ENCODE measurements at places on chromosomes 2 and 18.

GRCh38 chr2:165618806-165619205, 149.3 kb downstream of the CSRNP3 start:
- DNase-seq, result no peak

DNA sequence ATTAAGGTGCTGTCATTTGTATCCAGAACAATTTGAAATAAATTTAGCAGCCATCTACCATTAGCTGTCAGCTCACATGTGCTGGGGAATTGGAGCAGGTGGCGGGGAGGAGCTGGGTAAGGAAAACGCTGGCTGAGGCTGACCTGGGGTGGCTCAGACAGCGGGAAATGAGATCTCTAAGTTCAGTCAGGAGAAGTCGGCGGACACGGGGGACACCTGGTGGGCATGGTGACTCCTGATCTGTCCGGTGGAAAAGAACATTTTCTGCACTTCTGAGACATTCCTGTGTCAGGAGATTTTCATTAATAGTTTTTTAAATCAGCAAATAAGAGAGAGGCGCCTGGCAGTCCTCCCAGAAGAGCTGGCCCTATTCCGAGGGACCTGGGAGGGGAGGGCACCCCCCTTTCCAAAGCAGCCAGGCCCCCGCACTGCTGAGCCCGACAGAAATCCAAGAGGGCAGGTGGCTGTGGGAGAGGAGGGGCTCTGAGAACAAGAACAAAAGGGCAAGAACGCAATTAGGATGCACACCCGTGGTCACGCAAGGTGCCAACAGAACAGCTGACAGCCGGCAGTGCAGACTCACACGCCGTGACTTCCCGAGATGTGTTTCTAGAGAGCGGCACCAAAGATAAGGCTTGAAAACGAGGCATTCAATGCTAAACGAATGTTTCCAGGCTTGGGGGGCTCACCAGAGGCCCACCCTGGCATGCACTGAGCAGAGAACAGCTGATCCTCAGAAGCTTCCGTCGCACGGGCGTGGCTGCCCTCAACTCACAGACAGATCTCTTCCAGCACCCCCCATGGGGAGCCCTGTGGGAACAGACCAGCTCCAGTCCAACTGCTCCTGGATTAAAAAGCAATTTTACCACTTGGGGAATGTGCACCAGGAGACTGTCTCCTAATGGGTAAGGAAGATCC, 26.4 kb downstream of the SLC66A2 start:
- DNase-seq, result no peak

DNA sequence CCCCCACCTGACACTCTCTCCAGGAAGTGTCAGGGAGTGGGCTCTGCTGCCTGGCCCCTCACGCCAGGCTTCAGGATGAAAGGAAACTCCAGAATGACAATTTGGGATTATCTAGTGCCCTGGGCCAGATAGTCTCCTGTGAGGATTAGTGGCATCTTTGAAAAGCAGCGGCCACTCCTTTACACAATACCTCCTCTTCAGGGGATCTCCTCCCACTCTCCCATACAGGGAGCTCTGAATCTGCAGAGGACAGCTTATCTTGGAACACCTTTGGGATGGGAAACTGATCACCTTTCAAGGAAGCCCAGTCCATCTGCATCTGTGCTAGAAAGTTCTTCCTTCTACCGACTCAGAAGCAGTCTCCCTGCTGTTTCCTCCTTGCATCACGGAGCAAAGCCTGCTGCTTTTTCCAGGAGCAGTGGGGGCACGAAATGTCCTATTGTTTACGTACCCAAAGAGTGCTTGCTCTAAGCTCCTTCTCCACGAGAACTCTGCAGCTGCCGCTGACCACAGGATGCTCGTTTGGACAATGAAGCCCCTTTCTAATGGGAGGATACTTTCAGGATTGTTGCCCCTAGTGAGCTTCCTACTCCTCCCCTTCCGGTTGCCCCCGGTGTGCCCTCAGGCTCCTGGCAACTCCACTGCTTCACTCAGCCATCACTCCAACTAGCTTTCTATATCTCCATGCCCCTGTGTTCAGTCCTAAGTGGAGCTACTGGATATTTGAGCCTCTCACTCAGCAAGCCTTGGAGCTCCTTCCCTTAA, 31.5 kb downstream of the SIX3 start:
- DNase-seq, result no peak

DNA sequence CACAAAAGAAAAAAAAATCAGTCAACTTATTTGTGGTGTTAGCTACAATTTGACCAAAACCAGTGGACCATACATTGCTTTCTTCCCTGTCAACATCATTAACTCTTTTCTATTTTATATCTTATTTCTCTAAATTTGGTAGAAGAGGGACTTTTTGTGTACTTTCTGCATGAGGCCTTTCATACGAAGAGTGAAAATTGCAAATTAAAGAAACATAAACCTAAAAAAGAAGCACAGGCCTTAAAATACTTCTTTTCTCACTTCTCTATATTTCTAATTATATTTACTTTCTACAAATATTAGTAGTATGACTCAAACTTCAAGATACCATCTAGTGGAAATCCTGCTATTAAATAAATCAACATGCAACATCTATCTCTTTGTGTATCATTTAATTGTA, 1073.4 kb upstream of the ZEB2 start:
- DNase-seq, result no peak

- no peak for DNase-seq
Observed at GRCh38 chr2:28628506-28628905, 123.1 kb upstream of the PPP1CB start.

- DNase-seq, result no peak
Observed at GRCh38 chr2:207683879-207684627, 27.4 kb upstream of the CCNYL1 start.

GRCh38 chr2:170576296-170576695, 138.8 kb upstream of the SP5 start:
- DNase-seq, result no peak

GRCh38 chr18:56175330-56176001, 462.9 kb downstream of the TXNL1 start:
- DNase-seq, result no peak

- DNase-seq, result no peak
Observed at GRCh38 chr2:20680744-20681375, 13.9 kb downstream of the GDF7 start.

DNA sequence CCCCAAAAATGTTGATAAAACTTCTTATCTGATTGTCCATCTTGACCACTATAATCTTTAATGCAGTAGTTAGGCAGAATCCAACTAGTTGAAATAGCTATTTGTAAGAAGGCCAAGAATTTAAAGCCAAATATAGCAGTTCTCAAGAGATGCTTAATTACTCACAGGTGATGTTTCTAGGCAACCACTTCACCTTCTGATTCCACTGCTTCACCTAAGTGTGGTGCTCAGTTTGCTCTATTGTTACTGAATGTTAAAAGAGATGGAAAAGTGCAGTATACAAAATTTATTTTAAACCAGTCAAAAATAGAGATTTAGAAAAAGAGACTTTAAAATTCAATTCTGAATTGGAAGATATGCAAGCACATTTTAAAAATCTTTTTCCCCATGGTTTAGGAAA, 539.4 kb downstream of the ZNF804A start:
- no peak for DNase-seq

- no peak for DNase-seq
Observed at GRCh38 chr2:228067309-228067708, 114.2 kb downstream of the SPHKAP start.

- DNase-seq, result no peak
Observed at GRCh38 chr2:236940497-236940896, 145.2 kb upstream of the COPS8 start.

GRCh38 chr2:45605116-45605515, 6.0 kb downstream of the SRBD1 start:
- no peak for DNase-seq

- DNase-seq, result no peak
Observed at GRCh38 chr18:39521164-39521563, 1955.6 kb upstream of the CELF4 start.

DNA sequence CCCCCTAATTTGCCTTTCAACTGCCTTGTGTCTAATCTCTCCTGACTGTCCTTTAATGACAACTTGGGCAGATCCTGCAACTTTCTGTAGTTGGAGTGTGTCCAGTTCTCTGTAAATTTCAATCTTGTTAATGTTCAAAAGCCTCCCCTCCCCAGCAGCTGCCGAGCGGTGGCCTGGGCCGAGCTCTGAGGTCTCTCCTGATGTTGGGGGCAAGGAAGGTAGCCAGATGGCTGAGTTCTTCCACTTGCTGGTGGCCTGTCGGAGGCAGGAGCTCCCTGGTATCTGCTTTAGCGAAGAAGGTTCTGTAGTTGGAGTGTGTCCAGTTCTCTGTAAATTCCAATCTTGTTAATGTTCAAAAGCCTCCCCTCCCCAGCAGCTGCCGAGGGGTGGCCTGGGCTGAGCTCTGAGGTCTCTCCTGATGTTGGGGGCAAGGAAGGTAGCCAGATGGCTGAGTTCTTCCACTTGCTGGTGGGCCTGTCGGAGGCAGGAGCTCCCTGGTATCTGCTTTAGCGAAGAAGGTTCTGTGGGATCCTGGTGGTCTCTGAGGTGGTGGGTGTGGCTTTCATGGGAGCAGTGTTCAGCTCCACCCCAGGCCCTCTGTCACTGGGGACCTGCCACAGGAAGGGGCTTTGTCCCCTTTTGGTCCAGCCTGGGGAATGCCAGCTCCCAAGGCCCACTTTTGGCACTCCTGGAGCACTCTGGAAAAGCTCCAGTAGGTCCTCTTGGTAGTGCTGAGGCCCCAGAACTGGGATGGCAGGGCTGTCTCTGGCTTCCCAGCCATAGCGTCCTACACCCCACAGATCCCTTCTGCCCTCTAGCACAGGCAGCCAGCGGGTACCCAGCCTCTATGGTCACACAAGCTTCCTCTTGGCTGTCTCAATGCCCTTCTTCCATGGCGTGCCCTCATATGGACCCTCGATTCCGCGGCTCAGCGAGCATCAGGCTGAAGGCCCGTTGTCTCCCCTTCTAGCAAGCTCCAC, 211.9 kb downstream of the ALPK2 start:
- no peak for DNase-seq

DNA sequence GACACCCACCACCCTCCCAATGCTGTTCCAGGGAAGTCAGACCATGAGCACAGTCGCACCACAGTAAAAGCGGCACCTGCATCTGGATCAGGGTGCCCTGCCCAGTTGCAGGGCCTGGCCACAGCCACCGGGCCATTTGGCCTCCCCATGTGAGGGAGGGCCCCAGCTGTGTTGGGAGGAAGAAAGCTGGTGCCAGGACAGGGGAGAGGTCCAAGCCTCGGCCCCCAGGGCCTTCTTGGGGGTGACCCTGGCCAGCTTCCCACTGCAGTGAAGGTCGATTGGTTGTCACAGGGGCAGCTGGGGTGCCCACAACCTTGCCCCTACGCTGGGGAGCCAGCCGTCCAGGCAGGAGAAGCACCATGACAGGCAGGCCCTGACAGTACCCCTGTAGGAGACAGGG, 183.2 kb upstream of the RAB6C start:
- DNase-seq, result no peak

- no peak for DNase-seq
Observed at GRCh38 chr18:9534844-9535243, 59.5 kb downstream of the RALBP1 start.

GRCh38 chr18:42264497-42264896, 309.5 kb downstream of the PIK3C3 start:
- no peak for DNase-seq

GRCh38 chr18:70423120-70423519, 134.3 kb downstream of the SOCS6 start:
- DNase-seq, result no peak

GRCh38 chr2:73823916-73824523, 4.7 kb upstream of the STAMBP start:
- no peak for DNase-seq

GRCh38 chr2:213019368-213019767, 132.0 kb downstream of the IKZF2 start:
- no peak for DNase-seq

GRCh38 chr18:48989304-48990303, 38.8 kb upstream of the SMAD7 start:
- DNase-seq, result no peak

DNA sequence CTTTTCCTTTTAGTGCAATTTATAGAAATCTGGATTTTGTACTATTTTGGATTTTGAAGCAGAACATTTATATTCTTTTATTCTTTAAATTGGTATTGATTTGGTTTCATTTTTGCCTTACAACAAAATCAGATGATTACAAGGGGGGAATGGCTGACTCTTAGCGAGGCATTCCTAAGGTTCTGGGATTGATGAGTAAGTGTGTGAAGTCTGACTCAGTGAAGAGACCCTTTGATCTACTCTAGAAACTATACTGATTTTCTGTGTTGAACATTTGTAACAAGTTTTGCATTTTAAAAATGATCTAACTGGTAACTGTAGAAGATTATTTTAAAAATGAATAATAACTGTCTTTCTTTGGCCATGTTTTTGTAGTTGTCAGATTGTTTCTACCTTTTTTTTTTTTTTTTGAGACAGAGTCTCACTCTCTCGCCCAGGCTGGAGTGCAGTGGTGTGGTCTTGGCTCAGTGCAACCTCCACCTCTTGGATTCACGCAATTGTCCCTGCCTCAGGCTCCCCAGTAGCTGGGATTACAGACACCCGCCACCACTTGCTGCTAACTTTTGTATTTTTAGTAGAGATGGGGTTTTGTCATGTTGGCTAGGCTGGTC, 48.7 kb downstream of the TTC39C start:
- no peak for DNase-seq

GRCh38 chr2:203748331-203749126, 42.1 kb downstream of the CD28 start:
- no peak for DNase-seq

- no peak for DNase-seq
Observed at GRCh38 chr2:227383686-227384085, 4.1 kb downstream of the SCYGR1 start.

DNA sequence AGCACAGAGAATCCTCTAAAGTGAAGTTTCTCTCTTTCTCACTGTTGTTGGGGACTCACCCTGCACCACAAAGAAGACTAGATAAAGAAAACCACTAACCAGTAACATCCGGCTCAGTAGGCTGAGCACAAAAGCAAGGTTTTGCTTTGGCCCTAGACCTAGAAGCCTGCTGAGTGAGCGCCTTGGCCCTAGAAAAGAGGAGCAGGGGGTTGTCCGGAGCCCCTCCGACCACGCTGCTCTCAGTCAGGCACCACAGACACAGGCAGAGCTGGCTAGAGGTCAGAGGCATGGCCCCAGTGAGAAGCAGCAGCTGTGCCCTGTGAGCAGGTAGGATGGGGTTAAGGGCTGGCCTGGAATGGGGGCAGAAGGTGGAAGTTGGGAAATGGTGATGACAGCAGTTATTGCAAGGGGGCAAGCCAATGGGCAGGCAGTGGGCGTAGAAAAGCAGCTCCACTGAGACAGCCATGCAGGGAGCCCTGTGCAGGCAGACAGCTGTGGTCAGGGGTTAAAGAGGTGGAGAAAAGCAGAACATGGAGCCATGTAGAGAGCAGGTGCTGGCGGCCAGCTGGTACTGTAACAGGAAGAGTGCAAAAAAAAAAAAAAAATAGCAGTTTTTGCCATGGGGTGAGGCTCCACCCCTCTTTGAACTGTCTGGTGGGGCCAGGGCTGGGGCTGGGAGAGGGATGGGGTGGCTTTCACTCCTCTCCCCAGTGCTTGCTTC, 36.9 kb upstream of the SLC14A1 start:
- no peak for DNase-seq
